ENCODE measurements at places on chromosomes 16 and 17.

DNA sequence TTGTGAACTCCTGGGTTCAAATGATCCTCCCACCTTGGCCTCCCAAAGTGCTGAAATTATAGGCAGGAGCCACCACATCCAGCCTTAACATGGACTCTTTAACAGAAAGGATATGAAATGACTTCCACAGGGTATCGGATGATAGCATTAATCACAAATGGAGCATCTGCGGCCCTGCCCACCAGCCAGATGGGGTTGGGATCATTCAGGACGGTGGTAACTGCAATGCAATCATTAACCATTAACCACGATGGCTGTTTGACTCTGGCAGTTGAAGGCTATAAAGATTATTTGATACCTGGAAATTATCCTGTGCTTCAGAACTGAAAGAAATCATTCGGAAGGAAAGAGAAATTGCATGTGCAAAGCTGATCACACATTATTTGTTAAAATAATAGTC lies 5.3 kb upstream of the CHST5 start:
- DNase-seq: no peak

DNA sequence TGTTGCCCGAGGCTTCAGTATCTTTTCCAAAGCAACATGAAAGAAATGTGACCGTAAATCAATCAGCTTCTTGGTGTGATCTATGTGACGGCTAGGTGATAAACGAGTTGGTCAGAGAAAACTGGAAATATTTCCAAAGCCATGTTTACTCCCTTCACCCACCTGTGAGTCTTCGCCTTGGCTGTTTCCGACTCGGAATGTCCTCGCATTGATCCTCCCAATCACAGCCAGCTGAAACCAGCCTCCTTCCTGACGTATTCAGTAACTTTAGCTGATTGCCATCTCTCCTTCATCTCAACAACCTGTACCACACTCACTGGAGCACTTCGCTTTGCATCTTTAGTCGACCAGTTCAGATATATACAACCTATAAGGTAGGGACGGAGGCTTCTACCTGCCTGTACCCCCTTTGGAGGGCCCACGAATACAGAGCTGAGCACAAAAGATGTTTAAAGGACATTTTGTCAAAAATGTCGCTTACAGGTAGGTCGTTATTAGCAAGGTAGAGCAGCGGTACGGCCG lies 705 bp downstream of the KRABD2 start:
- DNase-seq: peak; percentile 46

- DNase-seq: no peak
Measured at GRCh38 chr16:5058476-5058875, 7.3 kb downstream of the C16orf89 start.

DNA sequence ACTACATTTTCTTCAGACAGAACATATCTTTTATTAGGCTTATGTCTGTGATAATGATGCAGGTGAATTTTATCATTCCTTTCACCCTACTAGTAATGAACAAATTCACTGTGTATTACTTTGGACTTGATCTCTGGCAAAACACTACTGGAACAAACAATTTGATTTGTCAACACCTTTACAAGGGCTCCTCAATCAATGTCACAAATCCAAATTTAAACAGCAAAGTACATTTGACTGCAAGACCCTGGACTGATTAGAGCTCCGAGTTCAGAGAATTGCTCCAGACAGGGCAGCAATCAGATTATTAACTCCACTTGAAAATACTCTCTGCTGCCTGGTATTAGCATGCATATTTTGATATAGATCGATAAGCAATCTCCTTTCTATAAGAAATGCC lies 547.6 kb upstream of the SALL1 start:
- no peak for DNase-seq

GRCh38 chr16:55658898-55659420 lies 3.2 kb downstream of the SLC6A2 start:
- DNase-seq: no peak

DNA sequence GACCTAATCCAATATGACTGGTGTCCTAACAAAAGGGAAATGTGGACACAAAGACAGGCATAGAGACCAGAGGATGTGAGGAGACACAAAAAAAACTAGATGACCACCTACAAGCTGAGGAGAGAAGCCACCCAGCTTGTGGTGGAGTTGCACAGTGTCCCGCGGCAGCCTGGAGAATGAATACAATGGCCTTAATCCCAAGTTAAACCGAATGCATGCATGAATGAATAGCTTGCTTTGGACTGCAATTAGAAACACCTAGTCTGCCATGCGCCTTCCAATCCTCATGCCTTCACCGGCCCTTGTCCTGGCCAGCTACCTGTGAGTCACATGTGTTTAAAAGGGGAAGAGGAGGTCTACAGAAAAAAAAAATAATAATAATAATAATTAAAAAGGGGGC lies 72.0 kb downstream of the CNGB1 start:
- no peak for DNase-seq

GRCh38 chr17:55117164-55117563 lies 147.6 kb upstream of the HLF start:
- no peak for DNase-seq

DNA sequence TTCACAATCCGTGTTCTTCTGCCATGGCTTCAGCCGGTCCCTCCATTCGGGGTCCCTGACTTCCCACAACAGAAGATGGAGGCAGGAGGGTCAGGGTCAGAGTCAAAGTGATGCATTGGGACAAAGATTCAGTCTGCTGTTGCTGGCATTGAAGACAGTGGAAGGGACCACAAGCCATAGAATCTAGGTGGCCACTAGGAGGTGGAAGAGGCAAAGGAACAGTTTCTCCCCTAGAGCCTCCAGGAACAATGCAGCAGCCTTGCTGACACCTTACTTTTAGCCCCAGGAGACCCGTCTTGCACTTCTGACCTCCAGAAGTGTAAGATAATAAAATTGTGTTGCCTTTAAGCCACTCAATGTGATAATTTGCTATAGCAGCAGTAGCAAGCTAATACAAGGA lies 55.9 kb downstream of the MFSD11 start:
- peak; percentile 37 for DNase-seq

DNA sequence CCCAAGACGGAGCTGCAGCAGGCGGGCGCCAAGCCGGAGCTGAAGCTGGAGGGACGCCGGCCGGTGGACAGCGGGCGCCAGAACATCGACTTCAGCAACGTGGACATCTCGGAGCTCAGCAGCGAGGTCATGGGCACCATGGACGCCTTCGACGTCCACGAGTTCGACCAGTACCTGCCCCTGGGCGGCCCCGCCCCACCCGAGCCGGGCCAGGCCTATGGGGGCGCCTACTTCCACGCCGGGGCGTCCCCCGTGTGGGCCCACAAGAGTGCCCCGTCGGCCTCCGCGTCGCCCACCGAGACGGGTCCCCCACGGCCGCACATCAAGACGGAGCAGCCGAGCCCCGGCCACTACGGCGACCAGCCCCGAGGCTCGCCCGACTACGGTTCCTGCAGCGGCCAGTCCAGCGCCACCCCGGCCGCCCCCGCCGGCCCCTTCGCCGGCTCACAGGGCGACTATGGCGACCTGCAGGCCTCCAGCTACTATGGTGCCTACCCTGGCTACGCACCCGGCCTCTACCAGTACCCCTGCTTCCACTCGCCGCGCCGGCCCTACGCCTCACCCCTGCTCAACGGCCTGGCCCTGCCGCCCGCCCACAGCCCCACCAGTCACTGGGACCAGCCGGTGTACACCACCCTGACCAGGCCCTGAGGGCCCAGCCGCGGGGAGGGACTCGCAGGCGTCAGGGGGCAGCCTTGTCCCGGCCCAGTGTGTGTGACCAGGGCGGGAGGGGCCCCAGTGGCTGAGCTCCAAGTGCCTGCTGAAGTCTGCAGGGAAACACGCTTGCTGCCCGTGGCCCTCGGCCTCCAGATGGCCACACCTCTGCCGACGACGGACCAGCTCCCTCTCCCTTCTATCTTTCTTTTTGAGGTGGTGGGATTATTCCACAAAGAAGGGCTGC lies 3.4 kb downstream of the SOX8 start:
- no peak for DNase-seq

GRCh38 chr16:25895380-25895779 lies 203.6 kb downstream of the HS3ST4 start:
- no peak for DNase-seq

DNA sequence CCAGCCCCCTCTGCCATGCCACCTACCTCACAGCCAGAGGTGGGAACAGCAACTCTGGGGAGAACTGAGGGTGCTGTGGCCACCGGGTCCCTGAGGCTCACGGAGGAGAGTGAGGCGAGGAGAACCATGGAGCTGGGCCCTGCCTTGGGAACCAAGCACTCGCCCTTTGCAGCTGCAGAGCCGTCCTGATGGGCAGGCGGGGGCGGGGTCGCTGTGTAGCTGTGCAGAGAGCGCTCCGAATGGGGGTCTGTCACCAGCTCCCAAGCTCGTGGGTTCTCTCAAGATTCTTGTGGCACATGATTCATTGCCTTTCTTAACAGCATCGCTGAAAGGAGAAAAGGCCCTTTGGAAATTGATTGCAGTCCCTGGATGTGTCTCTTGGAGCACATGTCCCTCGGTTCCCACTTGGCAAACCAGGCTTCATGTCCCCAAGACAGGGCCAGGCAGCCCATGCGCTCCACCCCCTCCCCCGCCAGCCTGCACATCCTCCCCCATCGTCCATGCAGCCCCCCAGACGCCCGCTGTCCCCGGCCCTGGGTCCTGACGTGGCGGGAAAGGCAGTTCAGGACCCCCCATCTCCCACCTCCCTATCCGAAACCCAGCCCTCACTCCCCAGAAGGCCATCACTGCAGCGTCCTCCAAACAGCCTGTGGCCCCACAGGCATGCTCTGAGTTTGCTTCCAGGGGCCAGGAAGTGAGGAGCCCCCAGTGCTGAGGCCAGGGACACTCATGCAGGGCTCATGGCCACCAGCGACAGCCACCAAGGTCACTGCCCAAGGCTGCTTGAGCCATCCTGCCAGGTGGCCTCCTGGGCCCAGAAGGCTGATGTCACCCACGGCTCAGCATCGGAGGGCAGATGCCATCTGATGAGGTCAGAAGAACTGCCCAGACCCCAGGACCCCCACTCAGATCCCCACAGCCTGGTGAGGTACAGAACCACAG lies 20.6 kb upstream of the CHMP6 start:
- no peak for DNase-seq

- peak; percentile 81 for DNase-seq
Measured at GRCh38 chr17:17890773-17891759, 54.3 kb upstream of the SREBF1 start.

GRCh38 chr16:19601083-19601976 lies 45.8 kb downstream of the VPS35L start:
- DNase-seq: peak; percentile 41

Measured in GM13976 (cell line).